ENCODE measurements at places on chromosomes 3 and 15. TPM values are rescaled to one million over a fixed set of nuclear protein-coding genes. Genes with fewer than 3 reads are reported as not detected.

The GREM1 gene
- 26.1 TPM for total RNA-seq

The SLC27A2 gene
- total RNA-seq: 0.50 TPM

The ADIPOQ gene
- total RNA-seq: not detected

The BCL2A1 gene
- total RNA-seq: not detected
